ENCODE measurements at places on chromosomes 4 and X.
A peak's percentile ranks its signal among the peaks of the same experiment; 100 is the strongest.

- DNase-seq: no peak
Observed at GRCh38 chr4:40688446-40689095, 58.9 kb upstream of the RBM47 start.

DNA sequence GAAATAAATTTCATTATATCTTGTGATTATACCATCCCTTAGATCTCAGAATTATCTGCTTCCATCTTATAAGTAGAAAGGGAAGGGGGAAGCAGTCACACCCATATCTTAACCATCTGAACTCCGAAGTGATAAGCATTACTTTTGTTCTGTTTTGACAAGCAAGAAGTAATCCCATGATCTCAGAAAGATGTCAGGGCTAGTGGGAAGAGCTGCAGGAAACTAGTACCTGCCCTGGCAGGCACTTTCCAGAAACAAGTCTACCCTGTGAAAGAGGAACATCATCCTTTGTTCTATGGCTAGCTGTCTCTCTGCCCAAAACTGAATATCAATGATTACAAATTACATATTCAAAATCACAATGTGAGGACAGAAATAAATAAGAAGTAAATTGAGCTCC lies 244.4 kb downstream of the SPOCK3 start:
- DNase-seq: no peak

GRCh38 chrX:71450433-71451106 lies 82.3 kb upstream of the OGT start:
- peak; percentile 63 for DNase-seq

GRCh38 chrX:39260965-39261364 lies 459.7 kb downstream of the MID1IP1 start:
- DNase-seq: no peak

DNA sequence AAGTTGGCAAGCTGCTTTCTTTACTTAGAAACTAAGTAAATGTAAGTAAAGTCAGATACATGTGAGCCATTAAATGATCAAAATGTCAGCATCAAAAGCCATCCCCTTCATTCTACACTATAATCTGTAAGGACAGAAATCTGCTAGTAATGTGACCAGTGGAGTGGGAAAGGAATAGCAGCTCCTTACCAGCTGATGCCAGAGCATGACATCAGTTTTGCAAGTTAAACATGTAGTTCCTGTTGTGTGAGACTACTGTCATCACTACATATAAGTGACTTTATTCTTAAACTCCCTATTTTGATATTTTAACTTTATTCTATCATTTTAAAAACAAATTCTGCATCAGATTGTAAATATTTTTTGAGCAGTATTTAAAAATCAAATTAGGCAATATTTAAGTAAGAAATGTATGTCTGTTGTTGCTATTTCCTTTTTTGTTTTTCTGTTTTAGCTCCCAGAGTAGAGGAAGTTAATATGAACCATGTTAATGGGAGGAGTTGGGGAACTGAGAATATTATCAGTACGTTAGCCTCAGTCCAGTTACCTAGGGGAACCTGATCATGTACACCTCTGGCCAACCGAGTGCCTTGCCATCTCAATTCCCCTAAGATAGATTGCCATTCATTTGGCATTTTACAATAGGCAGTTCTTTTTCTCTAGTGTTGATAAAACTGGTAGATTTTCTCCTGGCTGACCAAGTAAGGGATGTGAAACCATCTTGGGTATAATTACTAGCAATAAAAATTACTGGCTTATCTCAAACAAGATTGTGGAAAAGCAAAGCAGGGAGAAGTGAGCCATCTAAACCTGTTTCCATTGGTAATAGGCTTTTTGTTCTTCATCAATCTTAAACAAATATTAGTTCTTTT lies 34.7 kb downstream of the CCNI start:
- no peak for DNase-seq

- DNase-seq: no peak
Observed at GRCh38 chr4:41795796-41796385, 47.4 kb upstream of the PHOX2B start.

- no peak for DNase-seq
Observed at GRCh38 chr4:138196153-138196552, 46.0 kb downstream of the SLC7A11 start.

GRCh38 chrX:44980403-44980802 lies 107.4 kb downstream of the KDM6A start:
- DNase-seq: no peak

DNA sequence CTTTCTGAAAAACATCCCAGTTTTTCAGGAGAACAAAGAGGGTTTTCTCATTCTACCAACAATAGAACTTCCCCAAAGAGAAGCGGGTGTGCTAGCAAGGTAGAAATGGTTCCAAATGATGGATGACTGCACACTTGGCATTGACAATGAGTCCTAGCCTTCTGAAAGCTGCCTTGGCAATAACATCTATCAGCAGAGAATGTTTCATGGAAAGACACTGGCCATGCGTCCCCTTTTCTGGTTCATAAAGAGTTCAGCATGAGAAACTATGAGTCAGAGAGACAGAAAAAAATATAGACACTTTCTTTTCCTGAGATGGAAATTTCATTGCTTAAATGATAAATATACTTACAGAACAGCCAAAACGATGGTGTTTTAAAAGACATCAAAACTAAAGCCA lies 236.9 kb upstream of the PRKX start:
- DNase-seq: no peak

GRCh38 chr4:159401226-159401712 lies 298.4 kb downstream of the RAPGEF2 start:
- DNase-seq: no peak

DNA sequence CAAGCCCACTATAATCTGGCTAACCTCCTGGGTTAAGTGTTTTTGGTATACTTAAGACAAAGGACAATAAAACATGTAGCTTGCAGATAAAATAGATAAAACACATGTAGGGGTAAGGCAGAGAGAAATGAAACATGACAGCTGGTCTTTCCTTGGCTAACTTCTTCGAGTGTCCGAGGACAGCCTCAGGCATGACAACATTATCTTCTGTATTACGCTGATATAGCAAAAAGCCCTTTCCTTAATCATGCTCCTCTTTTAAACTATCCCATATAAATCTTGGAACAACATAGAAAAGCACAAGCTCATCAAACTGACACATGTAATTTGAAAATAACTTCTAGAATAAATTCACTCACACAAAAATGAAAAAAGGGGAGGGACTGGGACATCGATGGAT lies 91.1 kb downstream of the SEL1L3 start:
- no peak for DNase-seq

DNA sequence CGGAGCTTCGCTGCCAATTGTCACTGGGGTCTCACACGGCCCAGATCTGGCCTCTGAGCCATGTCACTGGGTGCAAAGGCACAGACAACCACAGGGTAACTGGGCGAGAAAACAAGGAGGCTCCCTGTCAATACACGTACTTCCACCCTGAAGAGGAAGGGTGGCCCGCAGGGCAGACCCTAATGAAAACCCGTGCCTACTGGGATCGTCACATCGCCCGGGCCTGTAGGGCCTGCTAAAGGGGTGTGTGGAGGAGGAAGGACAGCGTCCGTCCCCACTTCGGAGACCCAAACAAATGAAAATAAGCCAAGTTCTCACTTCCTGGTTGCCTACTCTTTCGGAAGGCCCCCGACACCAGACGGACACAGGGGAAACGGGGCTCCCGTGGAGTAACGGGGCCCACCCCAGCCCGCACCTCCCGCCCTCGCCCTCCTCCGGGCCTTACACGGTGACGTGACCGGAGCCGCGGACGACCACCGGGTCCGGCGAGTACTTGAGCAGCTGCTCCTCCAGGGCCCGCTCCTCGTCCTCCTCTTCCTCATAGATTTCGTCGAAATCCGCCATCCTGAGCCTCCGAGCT lies 578 bp downstream of the CHIC2 start:
- DNase-seq: no peak

DNA sequence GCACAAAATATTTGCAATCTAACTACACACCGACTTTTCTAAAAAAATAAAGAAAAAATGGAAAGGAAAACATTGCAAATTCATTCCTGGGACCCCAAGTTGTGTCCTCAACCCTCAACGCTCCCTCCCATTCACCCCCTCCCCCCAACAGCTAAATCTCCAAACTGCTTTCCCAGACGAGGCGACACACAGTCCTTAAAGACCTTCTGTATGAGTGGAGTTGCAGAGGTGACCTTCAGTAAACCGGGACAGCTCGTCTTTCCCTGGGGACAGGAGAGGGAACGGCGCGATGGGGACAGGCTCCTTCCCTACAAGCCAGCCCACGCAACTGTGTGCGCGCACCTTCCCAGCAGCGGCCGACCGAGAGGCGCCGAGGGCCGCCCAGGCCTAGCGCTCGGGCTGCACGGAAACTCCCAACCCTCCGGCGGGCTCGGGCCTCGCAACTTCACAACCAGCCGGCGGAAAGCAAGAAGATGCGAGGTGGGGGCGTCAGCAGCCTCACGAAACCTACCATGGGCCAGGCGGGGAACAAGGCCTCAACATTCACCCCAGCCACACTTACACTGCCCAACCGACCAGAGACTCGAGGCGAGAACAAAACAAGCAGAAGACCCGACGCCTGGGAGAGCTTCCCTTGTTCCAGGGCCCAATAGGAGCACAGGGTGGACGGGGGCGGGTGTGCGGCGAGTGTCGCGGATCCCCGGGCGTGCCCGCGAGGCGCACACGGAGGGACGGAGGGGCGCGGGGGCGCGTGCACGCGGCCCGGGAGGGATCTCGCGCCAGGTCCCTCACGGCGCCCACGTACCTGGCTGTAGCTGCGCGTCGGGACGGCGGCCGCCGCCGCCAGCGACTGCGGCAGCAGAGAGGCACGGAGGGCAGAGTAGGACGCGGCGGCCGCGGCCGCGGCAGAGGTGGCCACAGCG lies 763 bp downstream of the GRSF1 start:
- no peak for DNase-seq

GRCh38 chr4:29636961-29637360 lies 1083.2 kb upstream of the PCDH7 start:
- DNase-seq: no peak

DNA sequence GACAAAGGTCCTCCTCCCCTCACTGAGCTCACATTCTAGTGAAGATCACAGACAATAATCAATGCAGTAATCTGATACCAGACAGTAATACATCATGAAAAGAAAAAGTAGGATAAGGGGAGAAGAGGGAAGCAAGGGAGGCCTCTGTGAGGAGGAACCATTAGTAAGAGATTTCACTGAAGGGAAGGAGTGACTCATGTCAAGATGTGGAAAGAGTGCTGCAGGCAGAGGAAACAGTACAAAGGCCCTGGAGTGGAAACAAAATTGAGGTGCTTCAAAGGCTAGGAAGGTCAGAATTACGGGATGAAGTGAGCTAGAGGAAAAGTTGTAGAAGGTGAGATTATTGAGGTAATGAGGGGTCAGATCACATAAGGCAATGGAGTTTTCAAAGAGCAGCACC lies 38.1 kb downstream of the LAMTOR3 start:
- DNase-seq: no peak

GRCh38 chr4:577499-578450 lies 1.7 kb upstream of the TMEM271 start:
- no peak for DNase-seq

GRCh38 chr4:144442713-144443112 lies 203.2 kb upstream of the HHIP start:
- DNase-seq: no peak

GRCh38 chr4:152572417-152573086 lies 36.7 kb upstream of the FBXW7 start:
- no peak for DNase-seq

DNA sequence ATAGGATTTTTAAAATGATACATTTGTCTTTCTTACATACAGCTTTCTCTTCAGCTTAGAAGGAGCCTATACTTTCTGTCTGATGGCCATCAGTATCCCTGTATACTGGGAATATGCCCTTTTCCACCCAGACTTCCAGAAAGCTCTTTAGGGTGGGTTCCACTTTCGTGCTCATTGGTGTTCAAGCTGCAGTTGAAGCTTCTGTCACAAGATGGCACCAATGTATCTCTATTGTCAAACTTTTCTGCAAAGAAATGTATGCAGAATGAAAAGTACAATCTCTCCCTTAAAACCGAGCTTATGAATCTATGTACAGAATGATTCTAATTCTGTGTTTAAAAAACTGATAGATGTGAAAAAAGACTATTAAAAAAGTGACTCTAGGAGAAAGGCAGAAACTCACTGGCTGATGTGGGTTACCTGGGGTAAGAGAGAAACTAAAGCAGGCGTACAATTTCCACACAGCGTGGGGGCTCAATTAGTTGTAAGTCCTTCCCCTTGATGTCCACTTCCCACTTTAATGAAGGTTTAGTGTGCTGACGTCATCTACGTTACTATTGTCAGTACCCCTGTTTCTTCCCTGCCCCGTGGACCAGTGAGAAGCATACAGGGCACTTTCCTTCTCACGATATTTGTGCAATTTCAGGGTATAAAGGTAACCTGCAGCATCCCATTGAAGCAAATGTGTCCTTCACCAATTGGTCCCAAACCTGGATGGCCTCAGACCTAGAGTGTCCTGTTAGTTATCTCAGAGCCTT lies 57.3 kb upstream of the TCEAL2 start:
- no peak for DNase-seq

DNA sequence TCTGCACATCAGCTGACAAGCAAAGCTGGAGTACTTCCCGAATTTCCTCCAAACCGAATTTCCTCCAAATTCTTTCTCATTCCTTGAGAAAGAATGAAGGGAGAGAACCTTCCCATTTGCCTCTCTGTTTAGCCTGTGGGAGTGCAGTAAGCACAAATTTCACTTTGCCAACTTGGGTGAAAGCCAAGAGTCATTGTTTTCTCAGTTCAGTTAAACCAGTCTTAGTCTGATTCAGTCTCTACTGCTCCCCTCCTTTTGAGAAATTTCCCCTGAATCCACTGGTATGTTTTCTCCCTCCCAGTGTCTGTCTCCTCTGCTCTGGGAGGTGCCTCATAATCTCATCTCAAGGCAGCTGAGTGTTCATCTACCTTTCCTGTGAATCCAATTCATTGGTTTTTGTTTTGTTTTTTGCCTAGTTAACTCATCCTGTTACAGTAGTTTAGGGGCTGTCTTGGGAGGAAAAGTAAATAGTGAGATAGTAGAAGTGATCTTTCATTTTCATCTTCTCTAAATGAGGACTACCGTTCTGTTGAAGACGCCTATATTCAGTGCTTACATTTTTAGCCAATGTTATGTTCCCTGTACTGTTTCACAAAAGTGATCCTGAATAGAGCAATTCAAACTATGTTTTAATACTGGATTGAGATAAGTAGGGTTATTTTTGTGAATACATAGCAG lies 49.0 kb downstream of the SYTL5 start:
- no peak for DNase-seq

DNA sequence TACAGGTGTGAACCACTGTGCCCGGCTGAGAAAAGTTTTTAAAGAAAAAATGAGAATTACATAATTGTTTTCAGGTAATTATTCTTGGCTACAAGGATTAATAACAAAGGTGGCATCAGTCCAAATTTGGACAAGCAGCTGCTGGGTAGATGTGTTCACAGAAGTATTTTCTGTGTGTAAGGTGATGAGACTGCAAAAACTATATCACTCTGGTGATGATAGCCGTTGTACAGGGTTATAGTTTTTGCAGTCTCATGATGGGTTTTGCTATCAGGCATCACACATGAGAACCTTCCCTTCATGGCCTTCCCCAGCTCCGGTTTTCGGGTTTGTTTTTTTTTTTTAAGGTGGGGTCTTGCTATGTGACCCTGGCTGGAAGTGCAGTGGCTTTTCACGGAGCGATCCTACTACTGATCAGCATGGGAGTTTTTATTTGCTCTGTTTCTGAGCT lies 5.1 kb upstream of the SLC10A3 start:
- no peak for DNase-seq

GRCh38 chr4:128277856-128278255 lies 9.8 kb downstream of the PGRMC2 start:
- no peak for DNase-seq
